Tongue (tissue), 3 donors: ENCODE measurements at places on chromosomes 11 and 22. TPM values are rescaled to one million over a fixed set of nuclear protein-coding genes. Genes with fewer than 3 reads are reported as not detected.

- DNase-seq: peak; percentile 3
Observed at GRCh38 chr11:10970926-10971325, 113.1 kb upstream of the ZBED5 start.

DNA sequence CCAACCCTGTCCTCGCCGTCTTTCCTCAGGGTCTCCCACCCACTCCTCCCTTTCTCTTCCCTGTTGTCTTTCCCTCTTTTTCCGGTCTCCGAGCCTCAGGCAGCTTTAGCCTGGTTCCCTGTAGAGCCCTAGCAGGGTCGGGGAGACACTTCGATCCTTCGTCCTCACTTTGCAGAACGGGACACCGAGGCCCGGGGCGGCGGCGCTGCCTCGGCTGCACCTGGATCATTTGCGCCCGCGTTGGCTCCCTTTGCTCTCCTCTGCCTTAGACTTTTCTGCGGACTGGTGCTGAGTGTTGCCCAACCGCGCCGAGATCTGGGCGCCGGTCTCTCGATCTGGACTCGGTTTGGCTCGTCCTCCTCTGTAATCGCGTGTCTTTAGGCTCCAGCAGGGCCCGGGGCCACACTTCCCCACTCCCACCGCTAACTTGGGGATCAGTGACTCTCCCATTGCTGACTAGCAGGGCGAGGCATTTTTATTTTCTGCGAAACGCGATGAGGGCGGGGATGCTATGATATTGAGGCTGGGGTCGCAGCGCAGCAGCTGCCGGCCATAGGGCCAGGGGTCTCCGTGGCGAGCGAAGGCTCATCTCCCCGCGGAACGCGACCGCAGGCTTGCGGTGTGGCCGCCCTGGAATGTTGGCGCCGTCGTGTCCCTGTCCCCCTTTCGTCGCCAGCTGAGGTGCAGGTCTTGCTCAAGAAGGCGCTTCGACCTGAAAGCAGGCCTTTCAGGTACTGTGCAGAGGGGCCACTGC is 1.6 kb upstream of the E2F8 start:
- DNase-seq: no peak

The ENTHD1 gene
- total RNA-seq: not detected

- peak; percentile 56 for DNase-seq
Observed at GRCh38 chr22:50473855-50474671, 772 bp downstream of the SBF1 start.

GRCh38 chr11:111449696-111450479 is 62.3 kb downstream of the BTG4 start:
- DNase-seq: no peak

DNA sequence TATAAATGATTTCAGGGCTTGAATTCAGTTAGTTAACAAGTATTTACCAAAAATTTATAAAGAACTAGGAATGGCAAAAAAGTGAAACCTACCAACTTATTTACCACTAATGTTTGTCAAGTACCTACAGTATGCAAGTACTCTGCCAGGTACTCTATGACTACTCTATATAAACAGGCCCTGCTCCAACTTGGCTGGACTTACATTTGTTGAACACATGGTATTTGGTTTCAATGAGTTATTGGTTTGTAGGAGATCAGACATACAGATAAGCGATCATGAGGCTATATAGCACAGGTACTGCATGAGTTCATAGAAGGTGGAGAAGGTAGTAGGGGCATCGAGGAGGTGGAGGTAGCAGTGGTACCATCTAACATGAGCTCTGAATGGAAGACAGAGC is 159.9 kb upstream of the PDGFD start:
- DNase-seq: no peak
